ENCODE measurements at places on chromosomes 1 and 21.

DNA sequence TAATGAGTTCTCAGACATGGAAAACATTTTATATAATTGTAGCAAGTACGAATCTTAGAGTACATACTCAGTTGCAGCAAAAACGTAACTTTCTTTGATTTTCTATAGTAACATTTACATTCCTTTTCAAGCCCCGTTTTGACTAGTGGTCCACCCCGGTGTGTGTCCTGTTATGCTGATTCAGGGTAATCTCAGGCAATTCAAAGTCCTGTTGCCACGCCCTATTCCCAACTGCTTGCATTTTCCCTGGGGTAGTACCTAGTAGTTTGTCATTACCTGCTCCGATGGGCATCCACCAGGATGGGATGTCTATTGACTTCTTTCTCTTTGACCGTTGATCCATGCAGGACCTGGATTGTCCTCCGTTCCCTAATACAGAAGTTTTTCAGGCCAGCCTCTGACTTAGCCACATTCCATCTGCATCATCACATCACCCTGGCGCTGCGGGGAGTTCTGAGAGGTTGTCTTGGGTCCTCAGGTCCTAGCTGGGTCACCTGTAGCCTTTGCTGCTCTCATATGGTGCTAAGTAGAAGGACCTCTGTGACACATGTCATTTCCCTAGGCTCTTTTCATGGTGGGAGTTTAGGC, 15.0 kb upstream of the FCAMR start:
- DNase-seq: no peak

GRCh38 chr1:7032992-7033391, 247.7 kb downstream of the CAMTA1 start:
- no peak for DNase-seq

- peak; percentile 20 for DNase-seq
Measured at GRCh38 chr1:106080608-106081325, 975.7 kb upstream of the PRMT6 start.

DNA sequence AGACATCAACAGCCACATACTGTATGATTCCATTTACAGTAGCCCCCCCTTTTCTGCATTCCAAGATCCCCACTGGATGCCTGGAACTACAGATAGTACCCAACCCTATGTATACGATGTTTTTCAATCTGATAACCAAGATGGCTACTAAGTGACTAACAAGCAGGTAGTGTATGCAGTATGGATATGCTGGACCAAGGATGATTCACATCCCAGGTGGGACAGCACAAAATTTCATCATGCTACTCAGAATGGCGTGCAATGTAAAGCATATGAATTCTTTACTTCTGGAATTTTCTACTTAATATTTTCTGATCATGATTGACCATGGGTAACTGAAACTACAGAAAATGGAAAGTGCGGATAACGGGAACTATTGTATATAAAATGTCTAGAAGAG, 30.0 kb upstream of the MRPS6 start:
- DNase-seq: no peak

DNA sequence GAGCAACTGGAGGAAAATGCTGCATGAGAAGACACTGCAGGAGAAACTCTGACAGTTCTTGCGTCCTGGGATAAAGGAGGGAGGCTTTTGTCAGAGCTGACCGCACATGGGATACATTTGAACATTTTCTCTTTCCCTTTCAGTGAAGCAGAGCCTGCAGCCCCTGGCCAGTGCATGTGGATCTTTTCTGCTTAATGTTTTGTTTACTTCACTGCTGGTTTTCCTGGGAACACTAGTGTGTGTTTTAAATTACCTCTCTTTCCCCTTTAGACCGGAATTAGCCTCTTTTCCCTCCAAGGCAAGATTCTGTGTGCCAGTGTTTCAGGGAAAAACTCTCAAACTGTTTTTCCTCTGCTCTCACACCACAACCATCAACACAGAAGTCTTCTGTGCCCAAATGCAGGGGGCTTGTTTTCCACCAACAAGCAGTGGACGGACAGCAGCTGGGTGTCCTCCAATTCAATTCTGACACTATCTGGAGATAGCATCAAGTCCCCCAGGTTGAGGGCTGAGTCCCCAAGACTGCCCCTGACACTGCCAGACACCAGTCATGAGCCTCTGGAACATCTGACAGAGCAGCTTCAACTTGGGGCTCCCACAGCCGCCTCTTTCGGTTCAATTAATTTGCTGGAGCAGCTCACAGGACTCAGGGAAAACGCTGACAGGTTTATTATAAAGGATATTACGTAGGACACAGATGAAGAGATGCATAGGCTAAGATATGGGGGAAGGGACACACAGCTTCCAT, 136.2 kb downstream of the RHOU start:
- DNase-seq: peak; percentile 59

DNA sequence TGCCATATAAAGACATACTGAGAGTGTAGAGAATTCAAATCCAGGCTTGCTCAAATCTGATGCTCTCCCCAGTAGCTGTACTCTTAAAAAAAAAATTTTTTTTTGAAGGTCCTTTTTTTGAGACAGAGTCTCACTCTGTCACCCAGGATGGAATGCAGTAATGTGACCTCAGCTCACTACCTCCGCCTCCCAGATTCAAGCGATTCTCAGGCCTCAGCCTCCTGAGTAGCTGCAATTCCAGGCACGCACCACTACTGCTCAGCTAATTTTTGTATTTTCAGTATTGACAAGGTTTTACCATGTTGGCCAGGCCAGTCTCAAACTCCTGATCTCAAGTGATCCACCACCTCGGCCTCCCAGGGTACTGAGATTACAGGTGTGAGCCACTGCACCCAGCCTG, 28.7 kb downstream of the STYXL2 start:
- DNase-seq: no peak

DNA sequence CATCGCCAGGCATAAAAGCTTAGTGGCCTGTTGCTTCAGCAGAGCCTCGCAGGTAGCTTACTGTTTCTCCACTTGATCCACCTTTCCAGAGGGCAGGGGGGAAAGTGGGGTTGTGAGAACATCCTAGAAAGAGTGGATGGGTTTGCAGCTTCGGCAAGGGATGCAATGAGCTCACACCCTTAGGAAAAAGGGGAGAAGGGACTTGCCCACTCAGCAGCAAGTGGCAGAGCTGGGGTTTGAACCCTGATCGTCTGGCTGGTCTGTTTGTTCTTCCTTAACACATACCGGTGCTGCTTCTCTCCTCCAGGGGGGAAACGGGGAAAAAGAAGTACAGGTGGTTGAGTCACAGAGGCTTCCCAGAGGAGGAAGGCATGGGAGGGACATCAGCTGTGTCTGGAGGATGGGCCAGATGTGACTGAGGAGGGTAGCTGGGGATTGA, 1.0 kb downstream of the TMEM201 start:
- DNase-seq: no peak

- no peak for DNase-seq
Measured at GRCh38 chr1:7717748-7718368, 53.2 kb upstream of the VAMP3 start.

GRCh38 chr1:180117764-180118116, 36.9 kb upstream of the QSOX1 start:
- no peak for DNase-seq

GRCh38 chr1:201307231-201307630, 23.9 kb downstream of the PKP1 start:
- no peak for DNase-seq

GRCh38 chr1:89298461-89298860, 25.8 kb upstream of the GBP5 start:
- DNase-seq: no peak

- DNase-seq: no peak
Measured at GRCh38 chr1:12201352-12202189, 28.3 kb upstream of the VPS13D start.

DNA sequence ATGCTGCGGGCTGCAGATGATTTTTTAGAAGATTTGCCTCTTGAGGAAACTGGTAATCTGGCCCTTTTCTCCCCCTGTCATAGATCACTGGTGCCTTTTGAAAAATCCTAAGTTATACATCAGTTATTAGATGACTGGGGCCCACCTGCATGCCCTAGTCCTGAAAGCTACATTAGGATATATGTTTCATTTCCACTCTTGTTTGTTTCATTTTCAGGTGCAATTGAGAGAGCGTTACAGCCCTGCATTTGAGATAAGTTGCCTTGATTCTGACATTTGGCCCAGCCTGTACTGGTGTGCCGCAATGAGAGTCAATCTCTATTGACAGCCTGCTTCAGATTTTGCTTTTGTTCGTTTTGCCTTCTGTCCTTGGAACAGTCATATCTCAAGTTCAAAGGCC, 8.1 kb upstream of the IFI44 start:
- no peak for DNase-seq

DNA sequence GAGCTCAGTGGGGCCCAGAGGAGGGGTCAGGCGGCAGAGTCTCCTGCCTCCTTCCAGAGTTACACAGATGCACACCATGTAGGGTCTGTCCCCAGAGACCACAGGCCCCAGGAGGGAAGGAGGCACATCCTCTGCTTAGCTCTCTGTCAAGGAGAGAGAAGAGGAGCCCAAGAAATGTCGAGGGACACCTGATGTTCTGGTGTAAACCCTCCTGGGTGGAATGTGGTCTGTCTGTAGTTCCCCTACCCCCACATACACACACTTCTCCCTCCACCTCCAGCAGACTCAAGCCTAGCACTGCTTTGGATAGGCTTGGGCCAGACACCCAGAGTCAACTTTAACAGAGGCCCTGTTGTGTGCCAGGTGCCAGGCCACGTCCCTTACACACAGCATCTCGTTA, 34.2 kb downstream of the KIF21B start:
- no peak for DNase-seq

- DNase-seq: no peak
Measured at GRCh38 chr1:66282343-66282852, 251.6 kb upstream of the SGIP1 start.

- no peak for DNase-seq
Measured at GRCh38 chr1:101365878-101366277, 129.1 kb downstream of the S1PR1 start.

- DNase-seq: no peak
Measured at GRCh38 chr21:39182484-39183271, 573 bp downstream of the PSMG1 start.

DNA sequence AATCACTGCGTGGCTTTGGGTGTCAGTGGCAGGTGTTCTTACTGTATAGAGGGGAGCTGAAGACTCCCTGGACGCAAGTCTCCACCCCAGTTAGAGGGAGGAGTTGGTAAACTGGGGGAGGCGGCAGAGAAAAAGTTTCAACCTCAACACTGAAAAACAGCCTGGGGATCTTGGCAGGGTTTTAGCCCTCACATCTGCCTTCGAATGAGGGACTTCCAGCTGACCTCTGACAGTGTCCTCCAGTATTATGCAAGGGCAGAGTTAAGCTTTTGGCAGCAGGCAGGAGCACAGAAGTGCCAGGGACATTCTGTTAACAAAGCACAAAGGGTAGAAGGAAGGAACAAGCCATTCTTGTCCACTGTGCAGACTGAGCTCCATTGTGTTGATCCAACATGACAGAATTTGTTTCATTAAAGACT, 41.2 kb upstream of the RAB4A start:
- peak; percentile 58 for DNase-seq

GRCh38 chr1:30196457-30196856, 526.9 kb downstream of the MATN1 start:
- DNase-seq: no peak

- DNase-seq: no peak
Measured at GRCh38 chr1:218481116-218481775, 136.1 kb downstream of the TGFB2 start.

DNA sequence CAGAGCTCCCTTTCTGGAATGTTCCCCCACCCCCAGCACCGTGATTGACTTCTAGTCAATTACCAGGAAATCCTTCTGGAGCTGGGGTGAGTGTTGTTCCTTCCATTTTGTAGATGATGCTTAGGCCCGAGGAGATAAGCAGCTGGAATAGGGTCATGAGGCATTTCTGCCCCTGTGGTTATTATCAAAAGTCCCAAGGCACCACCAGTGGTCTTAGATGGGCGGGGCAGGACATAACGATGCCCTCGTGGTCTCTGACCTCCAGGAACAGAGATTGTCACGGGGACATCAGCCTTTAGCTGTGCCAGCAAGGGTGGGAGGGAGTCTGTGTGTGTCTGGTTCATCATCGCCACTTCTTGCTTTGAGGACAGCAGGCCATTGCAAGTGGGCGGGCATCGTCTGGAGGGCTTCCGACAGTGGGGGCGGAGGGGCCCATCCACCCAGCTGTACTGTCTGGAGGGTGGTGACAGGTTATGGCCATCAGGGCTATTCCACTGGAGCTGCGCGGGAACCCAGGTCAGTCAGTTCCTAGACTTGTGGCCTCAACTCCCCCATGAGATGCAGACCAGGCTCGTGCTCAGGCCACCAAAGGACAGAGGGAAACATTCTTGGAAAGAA, 22.6 kb downstream of the TNFRSF8 start:
- no peak for DNase-seq

- no peak for DNase-seq
Measured at GRCh38 chr21:38875694-38876492, 70.2 kb downstream of the ETS2 start.

DNA sequence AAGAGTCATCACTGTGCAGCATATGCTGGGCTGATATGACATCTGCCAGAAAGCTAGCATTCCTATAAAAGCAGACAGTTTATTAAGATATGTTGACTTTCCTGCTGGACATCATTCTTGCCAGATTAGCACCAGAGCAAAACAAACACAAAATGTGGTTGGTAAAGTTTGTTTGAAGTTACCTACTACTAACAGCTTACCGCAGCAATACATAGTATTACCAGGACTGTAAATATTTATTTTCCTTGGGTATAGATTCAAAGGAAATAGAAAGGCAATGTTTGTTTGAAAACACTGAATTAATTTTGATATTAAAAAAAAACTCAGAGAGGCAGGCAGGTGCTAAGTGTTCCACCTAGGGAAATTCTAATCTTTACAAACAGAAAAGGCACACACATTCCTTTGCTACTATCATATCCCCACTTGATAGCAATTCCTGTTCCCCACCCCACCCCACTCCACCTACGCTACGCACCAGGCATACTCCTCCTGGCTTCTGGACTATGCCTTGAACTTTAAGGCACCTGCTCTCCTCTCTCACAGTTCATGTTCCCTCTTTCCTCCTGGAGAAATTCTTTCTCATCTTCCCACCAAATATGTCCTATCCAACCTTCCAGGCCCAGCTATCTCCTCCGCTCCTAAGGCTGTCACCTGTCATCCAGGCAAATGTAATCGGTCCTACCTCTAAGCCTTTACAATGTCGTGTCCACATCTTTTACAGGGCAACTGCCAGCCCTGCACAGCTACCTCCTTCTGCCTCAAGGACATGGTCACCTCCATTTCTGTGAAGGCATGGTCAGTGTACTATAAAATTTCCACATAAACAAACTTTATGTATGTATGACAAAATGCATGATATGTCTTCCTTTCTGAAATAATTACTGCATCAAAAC, 34.7 kb downstream of the PTPN14 start:
- no peak for DNase-seq

All from femur (tissue), 1 donor.